SJSA1 (cell line): ENCODE measurements at places on chromosomes 11 and 22. TPM values are rescaled to one million over a fixed set of nuclear protein-coding genes. Genes with fewer than 3 reads are reported as not detected.

- no peaks in the 10 kb centered on the region for H3K36me3 ChIP-seq
- no peak overlapping the region for H3K27ac ChIP-seq
- no peaks in the 10 kb centered on the region for H3K27me3 ChIP-seq
- DNase-seq = no peak
These were observed 858.1 kb downstream of the OPCML start for GRCh38 chr11:132674151-132674550.

DNA sequence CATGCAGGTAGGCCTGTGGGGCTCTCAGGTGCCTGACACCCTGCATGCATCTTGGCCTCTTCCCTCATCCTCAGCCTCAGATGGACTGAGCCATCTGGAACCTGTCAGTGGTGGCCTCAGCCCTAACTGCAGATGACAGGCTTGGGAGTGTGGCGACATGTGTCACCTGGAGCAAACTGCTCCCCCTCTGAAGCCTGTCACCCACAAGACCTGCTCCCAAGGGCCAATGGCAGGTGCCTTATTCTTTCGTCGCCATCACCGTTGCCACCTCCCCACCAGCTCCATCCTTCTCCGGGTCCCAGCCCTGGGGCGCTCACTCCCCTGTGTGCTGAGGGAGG, 3.6 kb upstream of the SEPTIN5 start:
- H3K27ac ChIP-seq = no peak overlapping the region
- H3K36me3 ChIP-seq = no peaks in the 10 kb centered on the region
- H3K4me3 ChIP-seq = no peak overlapping the region
- no peak for DNase-seq

HTR3A gene
- total RNA-seq = not detected in 2 replicates

SSH3 gene
- 13.4 and 17.5 TPM in 2 replicates for total RNA-seq

GRCh38 chr11:78131956-78132355, 7.5 kb downstream of the ALG8 start:
- no peak overlapping the region for H3K27ac ChIP-seq
- H3K4me3 ChIP-seq = no peak overlapping the region
- 0 out of 2 replicates have a peak, but pooled peaks cover 4% of the 10 kb centered on the region for H3K36me3 ChIP-seq
- H3K4me1 ChIP-seq = no peaks in the 10 kb centered on the region
- no peaks in the 10 kb centered on the region for H3K27me3 ChIP-seq

GRCh38 chr22:29443861-29444792, 5.7 kb downstream of the RFPL1 start:
- H3K4me3 ChIP-seq = no peak overlapping the region
- H3K4me1 ChIP-seq = 0 out of 2 replicates have a peak, but pooled peaks cover 7% of the 10 kb centered on the region
- no peak overlapping the region for H3K27ac ChIP-seq
- no peaks in the 10 kb centered on the region for H3K27me3 ChIP-seq
- DNase-seq = no peak

MMP12 gene
- 0.05 TPM in 1 of 2 replicates, not detected in the other for total RNA-seq

FAM181B gene
- total RNA-seq = 0.21 and 1.2 TPM in 2 replicates

DNA sequence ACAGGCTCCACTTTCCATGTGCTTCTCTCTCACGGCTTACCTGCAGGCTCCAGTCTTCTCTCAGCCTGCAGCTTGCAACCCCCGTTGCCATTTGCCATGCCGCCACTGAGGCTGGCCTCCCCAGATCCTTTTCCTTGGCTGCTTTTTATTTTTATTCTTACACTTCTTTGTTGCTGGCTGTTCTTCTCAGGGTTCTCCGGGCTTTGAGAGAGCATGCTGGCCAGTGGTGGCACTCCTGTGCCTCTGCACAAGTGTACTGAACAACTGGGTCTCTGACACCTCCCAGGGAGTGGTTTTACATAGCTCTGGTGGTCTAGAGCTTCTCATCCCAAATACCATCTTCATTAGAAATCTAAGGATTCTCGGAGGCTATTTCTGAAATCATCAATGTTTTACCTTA, 241.7 kb upstream of the MTNR1B start:
- no peak for DNase-seq
- H3K4me1 ChIP-seq = no peaks in the 10 kb centered on the region
- H3K27ac ChIP-seq = no peak overlapping the region
- H3K36me3 ChIP-seq = no peaks in the 10 kb centered on the region
- H3K27me3 ChIP-seq = no peaks in the 10 kb centered on the region
- H3K4me3 ChIP-seq = no peak overlapping the region

DNA sequence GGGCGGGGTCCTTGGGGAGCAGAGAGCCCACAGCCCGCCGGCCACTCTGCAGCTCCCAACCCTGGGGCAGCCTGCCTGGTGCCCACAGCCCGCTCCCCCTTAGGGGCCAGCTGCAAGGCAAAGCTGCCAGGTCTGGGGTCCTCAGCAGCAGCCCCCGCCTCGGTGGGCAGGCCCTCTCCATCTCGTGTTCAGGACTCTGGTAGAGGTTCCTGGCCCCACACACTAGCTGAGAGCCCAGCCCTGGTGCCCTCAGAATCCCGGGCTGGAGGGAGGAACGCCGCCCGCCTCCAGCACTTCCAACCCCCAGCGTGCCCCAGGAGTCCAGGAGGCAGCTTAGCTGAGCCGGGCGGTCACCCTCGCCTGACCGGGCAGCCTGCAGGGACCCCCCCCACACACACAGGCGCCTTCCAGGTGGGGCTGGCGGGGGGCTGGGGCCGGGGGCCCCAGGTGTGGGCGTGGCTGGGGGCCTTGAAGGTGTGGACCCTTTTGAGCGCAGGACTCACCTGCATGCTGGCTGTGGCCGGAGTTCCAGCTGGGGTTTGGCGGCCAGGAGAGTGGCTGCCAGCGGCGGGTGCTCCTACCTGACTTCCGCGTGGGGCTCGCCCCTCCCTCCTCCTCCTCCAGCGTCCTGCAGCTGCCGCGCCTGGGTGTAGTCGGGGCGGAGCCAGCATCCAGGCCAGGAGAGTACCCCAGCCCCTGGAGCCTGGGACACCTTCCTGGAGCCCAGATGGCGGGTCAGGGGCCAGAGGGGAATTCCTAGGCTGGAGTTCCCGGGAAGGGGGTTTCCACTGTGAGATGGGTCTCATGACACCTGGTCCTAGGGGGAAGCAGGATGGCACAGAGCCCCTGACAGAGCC, at the start of gene ANO9:
ANO9 (minus strand) TSS at position 594 of the 857 bp plus-strand sequence; CDS start at position 509, 85 bp downstream.
- H3K27ac ChIP-seq = no peak within 1 kb of the TSS
- no peaks in the 10 kb centered on the region for H3K36me3 ChIP-seq
- no peak within 1 kb of the TSS for H3K4me3 ChIP-seq

GRCh38 chr22:42459287-42460063, 27.3 kb upstream of the NFAM1 start:
- H3K27me3 ChIP-seq = peaks cover 26% of the 10 kb centered on the region
- no peaks in the 10 kb centered on the region for H3K36me3 ChIP-seq

GDPD4 gene
- total RNA-seq = not detected in 2 replicates

RTN4RL2 gene
- not detected in 2 replicates for total RNA-seq

GRCh38 chr11:12943311-12943710, 65.8 kb upstream of the RASSF10 start:
- no peak overlapping the region for H3K27ac ChIP-seq
- peaks cover 7% of the 10 kb centered on the region for H3K27me3 ChIP-seq
- DNase-seq = no peak
- H3K36me3 ChIP-seq = peaks cover 42% of the 10 kb centered on the region
- no peak overlapping the region for H3K4me3 ChIP-seq
- no peaks in the 10 kb centered on the region for H3K4me1 ChIP-seq

DNA sequence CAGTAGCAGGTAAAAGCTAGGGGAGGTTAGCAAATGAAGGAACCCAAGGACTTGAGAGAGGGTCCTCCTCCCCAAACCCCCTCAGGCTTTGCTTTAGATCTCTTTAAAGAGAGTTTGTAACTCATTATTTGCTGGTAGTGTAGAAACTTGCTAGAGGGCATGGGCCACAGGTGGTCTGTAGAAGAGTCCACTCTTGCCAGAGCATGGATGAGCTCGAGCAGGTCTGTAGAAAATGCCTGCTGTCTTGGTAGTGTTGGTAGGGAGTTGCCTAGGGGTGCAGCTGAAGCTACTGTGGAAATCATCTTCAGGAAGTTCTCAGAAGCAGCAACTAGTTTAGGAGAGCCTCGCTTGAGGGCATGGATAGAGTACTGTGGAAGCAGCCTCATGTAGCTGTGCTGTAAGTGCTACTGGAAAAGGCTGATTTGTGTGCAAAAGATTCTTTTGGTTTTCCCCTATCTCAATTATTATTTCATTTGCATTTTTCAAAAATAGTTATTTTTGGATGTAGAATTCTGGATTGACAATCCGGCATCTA, 104.3 kb downstream of the TMEM135 start:
- H3K27ac ChIP-seq = no peak overlapping the region
- DNase-seq = no peak
- no peaks in the 10 kb centered on the region for H3K27me3 ChIP-seq
- no peak overlapping the region for H3K4me3 ChIP-seq

GRCh38 chr22:49564054-49564453, 263.6 kb downstream of the BRD1 start:
- H3K27me3 ChIP-seq = no peaks in the 10 kb centered on the region
- H3K4me3 ChIP-seq = no peak overlapping the region
- no peaks in the 10 kb centered on the region for H3K36me3 ChIP-seq
- H3K27ac ChIP-seq = no peak overlapping the region

DGAT2 gene
- total RNA-seq = not detected in 2 replicates

E2F8 gene
- total RNA-seq = 4.2 and 8.8 TPM in 2 replicates

DNA sequence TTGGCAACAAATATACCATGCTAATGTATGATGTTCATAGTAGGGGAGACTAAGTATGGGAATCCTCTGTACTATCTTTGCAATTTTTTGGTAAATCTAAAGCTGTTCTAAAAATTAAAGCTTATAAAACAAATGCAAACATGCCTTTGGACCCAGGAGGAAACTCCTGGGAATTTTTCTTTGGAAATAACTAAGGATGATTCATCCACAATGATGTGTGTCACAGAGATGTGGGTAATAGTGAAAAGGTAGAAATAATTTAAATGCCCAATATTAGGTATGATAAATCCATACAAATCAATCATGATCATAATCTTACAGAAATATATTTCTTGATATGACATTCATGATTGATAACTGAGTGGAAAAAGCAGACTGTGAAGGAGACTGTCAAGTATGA, 135.8 kb downstream of the TRIM44 start:
- no peaks in the 10 kb centered on the region for H3K36me3 ChIP-seq
- H3K27me3 ChIP-seq = no peaks in the 10 kb centered on the region
- no peak overlapping the region for H3K27ac ChIP-seq

TRIM6 gene
- 24.1 and 26.2 TPM in 2 replicates for total RNA-seq

DNA sequence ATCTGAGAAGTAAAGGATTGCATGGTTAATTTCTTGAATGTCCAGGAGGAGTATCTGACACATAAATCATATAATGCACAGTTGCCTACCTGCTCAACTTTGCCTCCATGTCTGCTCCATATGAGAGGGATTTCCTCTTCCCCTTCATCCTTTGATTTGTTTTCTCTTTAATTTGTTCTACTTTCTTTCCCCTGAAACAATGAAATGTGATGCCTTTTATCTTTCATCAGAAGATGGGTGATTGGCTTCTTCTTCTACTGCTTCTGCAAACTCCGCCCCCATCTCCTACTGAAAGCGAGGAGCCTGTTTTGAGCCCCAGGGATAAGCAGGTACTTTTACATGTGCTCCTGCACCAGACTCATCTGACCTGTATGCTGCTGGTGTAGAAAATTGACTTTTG, 9.9 kb upstream of the ETS1 start:
- no peaks in the 10 kb centered on the region for H3K27me3 ChIP-seq
- no peak overlapping the region for H3K4me3 ChIP-seq
- no peaks in the 10 kb centered on the region for H3K36me3 ChIP-seq
- H3K4me1 ChIP-seq = 0 out of 2 replicates have a peak, but pooled peaks cover 4% of the 10 kb centered on the region

GRCh38 chr11:38510041-38510440, 1912.0 kb upstream of the RAG2 start:
- no peak overlapping the region for H3K4me3 ChIP-seq
- H3K36me3 ChIP-seq = no peaks in the 10 kb centered on the region
- H3K27ac ChIP-seq = no peak overlapping the region
- no peaks in the 10 kb centered on the region for H3K4me1 ChIP-seq

- H3K36me3 ChIP-seq = no peaks in the 10 kb centered on the region
- DNase-seq = no peak
- H3K27ac ChIP-seq = no peak overlapping the region
These were observed 6.1 kb downstream of the HEPHL1 start for GRCh38 chr11:94027210-94027609.

CHORDC1 gene
- total RNA-seq = 27.0 and 29.5 TPM in 2 replicates

DNA sequence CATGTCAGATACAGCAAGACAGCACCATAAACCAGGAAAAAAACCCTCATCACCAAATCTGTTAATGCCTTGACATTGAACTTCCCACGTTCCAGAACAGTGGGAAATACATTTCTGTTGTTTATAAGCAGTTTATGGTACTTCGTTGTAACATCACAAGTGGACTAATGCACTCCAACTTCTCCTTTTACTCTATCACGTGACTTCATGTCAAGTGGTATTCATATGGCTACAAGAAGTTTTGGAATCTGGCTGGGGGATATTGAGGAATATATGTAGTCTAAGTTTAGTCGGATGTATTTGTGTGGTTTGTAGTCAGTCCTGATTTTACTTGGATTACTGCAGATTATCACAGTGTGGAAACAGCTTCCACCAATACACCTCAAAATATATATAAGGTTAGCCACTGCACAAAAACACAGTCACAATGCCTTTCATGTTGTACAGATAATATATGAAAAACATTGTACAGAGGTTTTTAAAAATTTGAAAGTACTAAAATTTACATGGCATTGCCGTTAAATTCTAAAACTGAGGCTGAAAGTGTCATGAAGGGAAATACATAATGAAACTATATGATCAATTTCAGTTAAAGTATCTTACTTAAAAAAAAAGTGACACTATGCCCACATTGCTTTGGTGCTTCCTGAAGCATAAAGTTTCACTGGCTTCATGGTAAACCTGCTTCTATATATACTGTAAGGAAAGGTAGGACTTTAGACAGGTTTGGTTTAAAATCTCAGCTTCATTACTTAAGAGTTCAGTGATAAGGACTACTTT, 134.1 kb downstream of the CASP12 start:
- H3K27me3 ChIP-seq = no peaks in the 10 kb centered on the region
- no peak overlapping the region; the same call in 1 of the 2 replicates for H3K27ac ChIP-seq
- H3K36me3 ChIP-seq = no peaks in the 10 kb centered on the region
- H3K4me1 ChIP-seq = peaks cover 15% of the 10 kb centered on the region
- no peak for DNase-seq

OR6A2 gene
- not detected in 2 replicates for total RNA-seq

DNA sequence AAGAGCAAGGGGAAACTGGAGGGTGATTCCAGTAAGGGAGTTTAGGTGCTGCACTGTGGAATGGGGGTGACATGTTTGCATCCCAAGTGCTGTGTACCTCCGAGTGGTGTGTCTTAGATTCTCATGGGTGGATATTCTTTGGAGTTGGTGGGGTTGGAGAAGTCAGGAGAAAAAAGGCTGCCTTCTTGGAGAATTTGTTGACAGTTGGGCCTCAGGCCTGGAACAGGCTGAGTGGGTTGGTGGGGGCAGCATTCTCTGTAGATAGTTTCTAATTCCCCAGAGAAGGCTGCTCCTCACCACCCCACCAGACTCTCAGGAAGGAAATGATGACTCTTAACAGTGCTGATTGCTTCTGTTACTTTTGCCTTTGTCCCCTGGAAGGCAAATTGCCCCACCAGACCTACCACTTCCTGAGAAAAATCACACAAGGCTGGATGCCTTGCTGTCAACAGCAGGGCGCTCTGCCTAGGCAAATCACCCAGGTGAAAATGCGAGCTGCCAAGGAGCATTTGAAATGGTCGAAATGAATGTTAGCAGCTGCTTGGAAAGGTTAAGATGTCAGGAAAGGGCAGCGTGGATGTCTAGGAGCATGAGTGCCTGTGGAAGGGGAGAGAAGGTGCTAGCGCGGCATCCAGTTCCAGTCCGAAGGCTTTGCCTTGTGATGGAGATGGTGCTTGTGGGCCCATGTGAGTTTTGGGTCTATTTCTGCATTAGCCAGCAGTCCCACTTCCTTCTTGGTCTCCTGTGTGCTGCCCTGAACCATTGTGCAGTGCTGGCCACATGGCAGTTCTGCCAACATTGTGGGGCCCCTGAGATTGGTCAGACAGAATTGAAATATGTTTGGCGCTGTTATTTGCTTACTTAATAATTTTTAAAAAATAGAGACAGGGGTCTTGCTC, 29.7 kb upstream of the SORL1-AS1 start:
- H3K4me1 ChIP-seq = no peaks in the 10 kb centered on the region
- H3K27me3 ChIP-seq = no peaks in the 10 kb centered on the region
- H3K4me3 ChIP-seq = no peak overlapping the region

CSNK2A3 gene
- 0.53 and 2.3 TPM in 2 replicates for total RNA-seq
